ENCODE measurements at places on chromosomes 6 and 20.

DNA sequence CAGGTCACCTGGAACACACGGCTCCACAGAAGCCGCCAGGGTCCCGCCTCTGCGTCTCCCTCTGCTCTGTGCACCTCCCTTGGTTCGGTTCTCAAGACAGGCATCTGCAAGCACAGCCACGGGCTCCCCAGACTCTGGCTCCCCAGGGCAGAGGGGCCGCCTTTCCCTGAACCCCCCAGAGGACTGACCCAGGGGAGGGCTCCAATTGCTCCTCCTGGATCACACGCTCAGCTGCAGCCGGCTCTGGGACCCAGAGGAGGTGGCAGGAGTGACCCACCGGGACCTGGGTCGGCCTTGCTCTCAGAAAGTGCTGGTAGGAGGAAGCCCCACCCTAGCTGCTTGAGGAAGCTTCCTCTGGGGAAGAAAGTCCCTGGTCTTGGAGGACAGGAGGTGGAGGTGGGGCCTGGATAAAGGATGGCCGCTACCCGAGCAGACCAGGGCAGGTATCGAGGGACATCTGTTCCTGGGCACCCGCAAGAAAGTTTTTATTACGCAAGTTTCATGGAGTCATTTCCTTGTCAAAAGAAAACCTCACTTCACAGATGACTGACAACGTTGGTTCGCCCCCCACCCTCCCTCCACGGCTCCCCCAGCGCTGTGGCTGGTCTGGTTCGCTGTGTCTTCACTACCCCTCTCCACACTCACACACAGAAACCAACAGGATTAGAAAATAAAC lies 103.9 kb upstream of the AFDN start:
- no peak for DNase-seq

GRCh38 chr6:46720401-46720800 lies 14.8 kb downstream of the PLA2G7 start:
- DNase-seq = no peak

DNA sequence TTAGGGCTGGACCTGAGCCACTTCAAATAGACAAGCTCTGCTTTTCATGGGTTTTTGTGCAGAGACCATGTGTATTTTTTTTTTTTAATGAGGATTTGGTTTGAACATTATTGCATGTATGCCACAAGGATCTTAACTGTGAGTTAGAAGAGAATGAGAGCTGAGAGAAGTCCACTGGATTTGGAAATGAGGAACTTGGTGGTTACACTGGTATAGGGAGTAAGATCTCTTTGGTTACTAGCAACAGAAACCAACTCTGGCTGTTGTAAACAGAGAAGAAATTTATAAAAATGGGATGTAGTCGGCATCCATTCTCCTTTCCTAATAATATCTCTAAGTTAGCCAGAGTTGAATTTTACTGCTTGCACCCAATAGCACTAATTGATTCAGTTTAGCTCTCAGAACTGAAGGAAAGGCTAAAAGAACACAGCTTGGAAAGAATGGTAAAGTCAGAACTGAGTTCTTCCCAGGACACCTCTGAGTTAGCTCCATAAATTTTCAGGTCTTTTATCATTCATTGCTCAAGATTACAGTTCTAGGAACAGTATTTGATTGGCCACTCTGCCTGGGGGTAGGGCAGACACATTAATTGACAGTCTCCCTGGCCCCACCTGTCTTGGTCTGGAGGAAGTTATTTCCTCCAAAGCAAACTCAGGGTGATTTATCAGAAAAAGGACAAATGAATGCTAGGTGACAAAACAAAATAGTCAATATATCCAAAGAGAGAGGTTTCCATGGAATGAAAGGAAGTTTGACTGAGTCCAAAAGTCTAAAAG lies 3.9 kb upstream of the WFDC2 start:
- DNase-seq = no peak

- peak; percentile 99 for DNase-seq
Observed at GRCh38 chr6:79544939-79545450, 7.8 kb upstream of the LCA5 start.

GRCh38 chr20:3995067-3995748 lies 20.1 kb downstream of the RNF24 start:
- peak; percentile 77 for DNase-seq

DNA sequence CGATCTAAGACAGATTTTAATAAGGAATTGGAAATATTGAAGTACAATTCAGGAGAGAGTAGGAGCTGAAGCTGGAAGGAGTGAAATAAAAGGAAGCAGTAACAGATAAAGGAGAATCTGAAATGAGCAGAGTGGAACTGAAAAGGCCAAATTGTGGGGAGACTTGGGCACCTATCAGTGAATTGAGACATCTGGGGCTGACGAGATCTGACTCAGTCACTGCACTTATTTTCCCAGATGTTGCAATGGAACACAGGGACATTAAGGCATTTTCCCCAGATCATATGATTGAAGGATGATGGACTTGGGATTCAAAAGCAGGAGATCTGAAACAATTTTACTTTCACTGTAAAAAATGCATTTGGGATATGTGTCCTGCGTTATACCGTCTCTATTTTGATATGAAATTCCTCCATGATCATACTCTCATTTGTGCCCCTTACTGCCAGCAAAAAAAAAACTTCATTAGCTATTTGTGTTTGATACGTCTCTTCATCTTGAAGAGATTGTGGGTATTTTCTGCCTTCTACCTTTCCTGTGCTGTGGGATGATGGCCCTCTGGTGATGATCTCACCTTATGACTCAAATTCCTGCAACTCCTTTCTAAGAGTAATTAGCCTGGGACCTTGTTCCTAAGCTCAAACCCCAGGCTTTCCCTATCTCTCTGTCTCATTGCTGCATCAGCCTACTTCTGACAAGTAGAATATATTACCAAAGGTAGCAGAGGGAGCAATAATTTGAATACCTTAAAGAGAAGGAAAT lies 278.5 kb upstream of the MAN1A1 start:
- peak; percentile 52 for DNase-seq

GRCh38 chr6:8041913-8042583 lies 22.1 kb downstream of the BLOC1S5 start:
- DNase-seq = no peak

- DNase-seq = no peak
Observed at GRCh38 chr6:72819609-72820008, 197.7 kb downstream of the KCNQ5 start.

GRCh38 chr6:35728683-35729678 lies 7.9 kb upstream of the ARMC12 start:
- no peak for DNase-seq

DNA sequence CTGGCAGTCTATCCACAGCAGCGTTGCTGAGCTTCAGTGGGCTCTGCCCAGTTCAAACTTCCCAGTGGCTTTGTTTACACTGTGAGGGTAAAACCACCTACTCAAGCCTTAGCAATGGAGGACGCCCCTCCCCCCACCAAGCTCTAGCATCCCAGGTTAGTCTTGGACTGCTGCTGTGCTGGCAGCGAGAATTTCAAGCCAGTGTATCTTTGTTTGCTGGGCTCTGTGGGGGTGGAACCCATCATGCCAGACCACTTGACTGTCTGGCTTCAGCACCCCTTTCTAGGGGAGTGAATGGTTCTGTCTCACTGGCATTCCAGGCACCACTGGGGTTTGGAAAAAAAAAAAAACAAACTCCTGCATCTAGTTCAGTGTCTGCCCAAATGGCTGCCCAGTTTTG lies 249.7 kb upstream of the SYNCRIP start:
- DNase-seq = no peak

DNA sequence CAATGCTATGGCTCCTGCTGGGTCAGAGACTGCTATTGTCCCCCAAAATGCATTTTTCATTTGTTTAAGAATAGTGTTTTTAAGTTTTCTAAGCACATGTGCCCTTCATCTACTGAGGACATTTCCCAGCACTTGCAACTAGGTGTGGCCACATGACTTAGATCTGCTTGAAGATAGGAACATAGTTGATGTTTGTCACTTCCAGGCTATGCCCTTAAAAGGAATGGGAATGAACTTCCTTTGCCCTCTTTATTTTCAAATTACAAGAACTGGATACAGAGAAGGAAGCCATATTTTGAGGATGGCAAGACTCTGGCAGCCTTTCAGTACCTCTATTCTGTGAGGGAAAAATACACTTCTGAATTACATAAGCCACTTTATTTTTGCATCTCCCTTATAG lies 203.0 kb upstream of the TFAP2D start:
- no peak for DNase-seq

- DNase-seq = no peak
Observed at GRCh38 chr6:75306064-75306463, 21.5 kb upstream of the TMEM30A start.

GRCh38 chr6:56244089-56244488 lies 3.3 kb downstream of the COL21A1 start:
- DNase-seq = no peak

GRCh38 chr20:36216314-36217025 lies 19.8 kb upstream of the AAR2 start:
- DNase-seq = no peak

DNA sequence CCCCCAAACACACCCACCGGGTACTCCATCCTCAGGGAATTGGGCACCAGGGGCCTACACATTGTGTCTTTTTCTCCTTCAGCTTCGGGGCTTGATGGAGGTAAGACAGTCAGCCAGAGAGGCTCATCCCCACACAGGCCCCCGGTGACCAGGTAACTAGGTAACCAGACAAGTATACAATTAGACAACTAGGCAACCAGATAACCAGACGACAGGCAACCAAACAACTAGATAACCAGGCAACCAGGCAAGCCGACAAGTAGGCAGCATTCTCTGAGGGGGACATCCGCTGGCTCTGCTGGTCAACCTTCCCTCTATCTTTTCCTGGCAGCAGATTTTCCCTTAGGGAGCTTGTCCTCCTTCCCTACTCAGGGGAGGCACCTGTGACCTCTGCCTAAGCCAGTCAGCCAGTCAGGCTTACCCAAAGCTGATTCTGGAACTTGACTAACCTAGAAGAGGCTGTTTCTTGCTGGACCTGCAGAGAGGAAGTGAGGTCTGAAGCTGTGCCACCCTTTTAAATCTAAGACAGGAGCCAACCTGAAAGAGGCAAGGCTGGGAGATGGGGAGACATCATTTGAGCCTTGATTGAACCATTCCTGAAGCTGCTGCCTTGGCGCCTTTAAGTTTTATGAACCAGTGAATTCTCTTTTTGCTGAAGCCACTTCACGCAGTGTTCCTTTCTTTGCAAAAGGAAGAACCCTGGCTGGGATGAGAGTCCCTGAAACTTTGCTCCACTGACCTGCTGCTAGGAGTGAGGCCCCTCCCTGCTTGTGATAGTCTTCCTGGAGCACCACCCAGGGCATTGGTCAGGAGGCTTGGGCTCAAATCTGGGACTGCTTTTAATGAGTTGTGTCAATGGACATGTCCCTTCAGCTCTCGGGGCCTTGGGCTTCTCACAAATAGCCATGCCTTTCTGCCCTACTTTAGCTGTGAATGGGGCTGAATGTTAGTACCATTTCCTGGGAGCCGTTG lies 96.4 kb upstream of the RNF24 start:
- no peak for DNase-seq

GRCh38 chr6:89951574-89952104 lies 57.4 kb downstream of the GJA10 start:
- peak; percentile 75 for DNase-seq

DNA sequence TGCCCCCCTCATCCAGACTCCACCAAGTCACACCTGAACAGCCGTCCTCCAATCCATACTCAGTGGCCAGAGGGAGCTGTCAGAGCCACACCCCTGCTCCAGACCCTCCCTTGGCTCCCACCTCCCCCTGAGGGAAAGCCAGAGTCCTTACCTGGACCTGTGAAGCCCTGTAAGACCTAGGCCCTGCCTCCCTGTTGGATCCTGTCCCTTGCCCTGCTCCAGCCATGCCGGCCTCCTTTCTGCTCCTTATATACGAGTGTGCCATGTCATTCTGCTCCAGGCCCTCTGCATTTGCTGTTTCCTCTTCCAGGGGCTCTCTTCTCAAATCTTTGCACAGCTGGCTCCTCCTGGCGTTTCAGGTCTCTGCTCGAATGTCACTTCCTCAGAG lies 100.3 kb upstream of the MYL9 start:
- no peak for DNase-seq

DNA sequence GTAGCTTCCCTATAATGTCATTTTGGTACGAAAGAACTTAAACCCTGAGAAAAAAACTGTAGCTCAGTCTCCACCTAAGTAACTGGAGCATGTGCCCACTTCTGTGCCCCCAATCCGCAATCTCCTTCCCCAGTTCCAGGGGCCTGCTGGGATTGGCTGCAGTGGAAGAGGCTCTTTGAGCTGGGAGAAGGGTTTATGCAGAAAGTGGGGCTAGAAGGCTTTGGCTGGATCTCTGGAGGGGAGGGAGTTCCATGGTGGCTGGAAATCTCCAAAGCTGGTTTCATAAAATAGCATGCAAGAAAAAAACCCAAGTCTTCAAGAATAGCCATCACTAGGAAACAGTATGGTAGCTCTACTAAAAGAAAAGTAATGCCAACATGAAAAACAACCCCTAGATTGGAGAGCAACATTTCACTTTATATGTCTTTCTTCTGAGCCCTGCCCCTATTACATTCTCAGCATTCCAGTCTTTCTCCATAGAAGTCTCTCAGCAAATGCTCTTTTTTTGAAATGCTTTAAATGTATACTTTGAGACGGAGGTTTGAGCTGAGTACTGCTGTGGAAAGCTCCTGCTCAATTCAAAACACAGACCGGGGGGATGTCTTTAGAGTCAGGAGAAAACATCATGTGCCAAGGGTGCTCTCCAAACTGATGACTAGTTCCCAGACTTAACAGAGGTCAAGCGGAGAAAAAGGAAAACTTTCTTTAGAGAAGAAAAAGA lies 36.0 kb upstream of the FOXO3 start:
- DNase-seq = no peak

All from RPMI7951 (cell line).